Natural killer cell treated with Interleukin-12 subunit alpha and Interleukin-12 subunit beta and Interleukin-15 and Interleukin-18, amount 100 ng/mL, for 72 hours (primary cell): ENCODE measurements at places on chromosomes 7 and 10. TPM values are rescaled to one million over a fixed set of nuclear protein-coding genes. Genes with fewer than 3 reads are reported as not detected.

DNA sequence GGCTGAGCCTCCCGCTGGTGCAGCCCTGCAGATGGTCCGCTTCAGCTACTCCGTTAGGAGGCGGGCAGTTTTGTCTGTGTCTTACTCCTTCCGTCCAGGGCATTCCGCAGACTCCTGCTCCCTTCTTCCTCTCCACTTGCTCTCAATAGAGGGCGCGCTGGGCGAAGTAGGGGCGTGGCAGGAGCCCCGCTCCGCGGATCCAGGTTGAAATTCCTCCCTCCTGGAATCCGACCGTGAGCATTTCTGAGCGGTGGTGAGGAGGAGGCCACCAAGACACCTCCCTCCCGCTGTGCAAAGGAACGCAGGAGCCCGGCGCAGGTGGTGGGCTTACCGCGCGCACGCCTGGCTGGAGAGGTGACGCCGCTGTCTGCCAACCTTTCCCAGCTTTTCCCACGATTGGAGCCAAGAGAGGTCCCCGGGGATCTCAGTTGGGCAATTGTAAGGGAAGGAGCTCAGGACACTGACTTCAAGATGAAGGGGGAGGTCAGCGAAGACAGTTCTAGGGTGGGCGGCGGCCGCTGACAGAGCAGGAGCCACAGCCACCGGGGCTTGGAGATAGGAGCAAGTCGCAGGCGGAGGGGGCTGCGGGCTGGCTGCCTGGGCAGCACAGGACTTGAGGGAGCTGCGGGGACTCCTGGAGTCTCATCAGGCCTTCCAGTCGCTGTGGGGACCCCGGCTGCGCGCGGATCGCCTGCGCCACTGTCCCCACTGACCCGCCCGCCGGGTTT lies 1011.3 kb downstream of the XPNPEP1 start:
- DNase-seq = no peak

DNA sequence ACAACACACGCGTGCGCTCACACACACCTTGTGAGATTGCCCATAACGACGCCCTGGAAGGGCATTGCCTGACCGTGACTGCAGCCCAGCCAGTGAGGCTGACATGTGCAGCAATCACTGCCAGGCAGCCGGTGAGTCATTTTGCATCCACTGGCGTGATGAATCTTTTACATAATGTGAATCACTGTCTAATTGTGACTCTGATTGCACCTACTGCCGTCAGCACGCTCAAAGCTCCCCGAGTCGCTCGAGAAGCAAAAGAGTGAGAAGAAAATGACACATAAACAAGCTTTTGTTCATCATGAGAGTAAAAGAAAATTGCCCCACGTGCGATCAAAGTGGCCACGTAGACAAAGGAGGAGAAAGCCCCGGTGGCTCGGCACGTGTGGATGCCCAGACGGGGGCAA lies 117.4 kb upstream of the PFKP start:
- DNase-seq = no peak

- no peak for DNase-seq
Measured at GRCh38 chr7:147400221-147400689, 1190.3 kb upstream of the C7orf33 start.

DNA sequence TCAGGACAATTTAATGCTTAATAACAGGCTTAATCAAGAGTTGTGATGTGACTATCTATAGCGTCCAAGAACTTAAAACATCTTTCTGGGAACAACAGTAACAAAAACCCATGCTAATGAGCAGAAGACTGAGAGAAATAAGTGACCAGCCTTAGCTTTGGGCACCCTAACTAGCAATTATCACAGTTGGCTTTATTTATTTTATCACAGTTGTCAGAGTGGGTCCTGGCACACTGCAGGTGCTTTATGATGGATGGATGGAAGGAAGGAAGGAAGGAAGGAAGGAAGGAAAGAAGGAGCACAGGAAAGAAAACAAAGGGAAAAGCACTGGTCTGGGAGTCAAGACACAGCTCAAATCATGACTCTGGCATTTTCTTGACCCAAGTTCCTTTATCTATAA lies 181.1 kb downstream of the SKAP2 start:
- no peak for DNase-seq

DNA sequence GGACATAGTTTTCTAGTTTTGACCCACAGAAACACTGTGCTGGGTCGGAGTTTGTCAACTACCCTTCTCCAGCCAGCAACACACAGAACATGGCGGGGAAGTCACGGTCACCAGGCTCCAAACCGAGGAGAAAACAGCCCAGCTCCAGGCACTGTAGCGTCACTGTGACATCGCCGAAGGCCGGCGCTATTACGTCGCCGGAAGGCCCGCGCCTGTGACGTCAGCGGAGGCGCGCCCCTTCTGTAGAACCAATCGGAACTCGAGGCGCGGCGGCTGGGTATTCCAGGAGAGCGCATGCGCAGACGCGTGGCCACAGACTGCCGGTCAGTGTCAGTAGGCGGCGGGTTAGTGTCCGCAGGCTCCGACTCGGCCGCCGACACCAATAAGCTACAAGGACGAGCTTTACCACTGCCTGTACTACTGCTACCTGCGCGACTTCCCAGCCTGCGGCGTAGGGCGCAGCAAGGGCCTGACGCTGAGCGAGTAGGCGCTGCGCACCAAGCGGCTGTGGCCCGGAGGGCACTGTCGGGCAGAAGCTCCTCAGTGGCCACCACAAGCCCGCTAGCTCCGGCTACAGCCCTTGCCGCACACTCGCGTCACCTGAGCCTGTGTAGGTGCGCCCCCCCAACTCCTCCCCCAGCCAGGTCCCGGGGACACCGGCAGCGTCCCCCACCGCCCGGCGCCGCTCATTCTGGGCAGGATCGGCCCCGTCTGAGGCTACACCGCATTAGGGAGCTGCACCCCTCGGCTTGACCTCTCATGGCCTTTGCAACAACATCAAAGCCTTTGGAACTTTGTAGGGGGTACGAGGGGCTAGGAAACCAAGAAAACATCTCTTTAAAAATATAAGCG lies 35.1 kb upstream of the SRRM3 start:
- DNase-seq = peak; percentile 97

The ITIH5 gene
- total RNA-seq = not detected

DNA sequence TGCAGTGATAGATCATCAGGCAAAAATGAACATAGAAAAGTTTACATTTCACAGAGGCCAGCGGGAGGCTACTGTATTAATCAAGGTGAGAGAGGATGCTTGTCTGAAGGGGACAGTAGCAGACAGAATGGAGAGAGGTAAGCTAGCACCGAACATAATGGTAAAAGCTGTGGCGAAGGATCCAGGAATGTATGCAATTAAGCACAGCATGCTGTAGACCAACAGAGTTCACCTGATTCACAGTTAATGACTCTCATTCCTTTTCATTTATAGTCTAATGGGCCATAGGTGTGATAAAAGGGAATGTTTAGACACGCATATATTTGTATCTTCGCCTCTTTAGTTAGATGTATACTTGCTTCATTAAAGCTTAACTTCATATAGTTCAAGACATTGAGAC lies 150.9 kb upstream of the MBL2 start:
- no peak for DNase-seq

The GRID2IP gene
- total RNA-seq = not detected

DNA sequence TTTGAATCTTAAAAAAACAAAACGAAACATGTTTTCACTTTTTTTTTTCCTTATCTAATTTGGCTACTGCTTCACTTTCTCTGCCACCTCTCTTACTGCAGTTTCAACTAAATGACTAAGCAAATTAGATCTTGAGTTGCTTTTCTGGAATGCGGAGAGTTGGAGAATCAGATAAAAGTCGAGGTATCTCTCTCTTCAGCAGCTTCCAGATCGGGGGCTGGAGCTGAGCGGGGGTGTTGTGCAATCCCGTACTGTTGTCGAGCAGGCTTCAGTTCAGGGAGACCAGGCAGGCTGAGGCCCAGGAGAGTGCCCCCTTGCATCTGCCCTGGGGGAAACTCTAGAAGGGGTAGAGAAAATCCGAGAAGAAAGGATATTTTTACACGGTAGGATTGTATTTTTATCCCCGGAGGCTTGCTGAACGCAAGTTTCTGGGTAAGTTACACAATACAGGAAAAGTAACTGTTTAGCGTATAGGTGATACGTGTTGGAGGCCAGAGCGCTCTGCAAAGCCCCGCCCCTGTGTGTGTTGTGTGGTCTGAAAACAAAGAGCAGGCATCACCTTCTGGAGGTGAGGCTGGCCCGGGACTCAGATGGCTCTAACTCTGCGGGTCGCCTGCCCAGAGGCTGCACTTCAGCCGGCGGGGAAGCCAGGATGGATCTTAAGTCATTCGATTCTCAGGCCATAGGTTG lies 116.6 kb downstream of the KLF6 start:
- peak; percentile 69 for DNase-seq

DNA sequence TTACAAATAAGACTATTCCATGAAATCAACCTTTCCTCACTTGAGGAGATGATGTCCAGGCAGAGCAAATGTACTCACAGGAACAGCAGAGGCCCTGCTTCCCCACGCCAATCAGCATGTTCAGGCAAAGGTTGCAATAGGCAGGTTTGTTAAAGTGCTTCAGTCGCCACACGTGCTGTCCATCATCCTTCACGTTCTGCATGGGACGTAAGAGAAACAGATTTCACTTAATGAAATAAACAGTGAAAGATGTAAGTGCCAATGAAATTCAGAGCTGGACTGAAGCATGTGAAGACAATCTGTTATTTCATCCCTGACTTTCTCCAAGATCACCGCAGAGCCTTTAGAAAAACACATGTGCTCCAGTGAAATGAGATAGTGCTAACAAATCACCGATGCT lies 217.4 kb downstream of the DGKB start:
- no peak for DNase-seq

The GPR15LG gene
- total RNA-seq = not detected

GRCh38 chr7:20825555-20825954 lies 38.9 kb upstream of the SP8 start:
- no peak for DNase-seq

The HSPA12A gene
- 0.08 TPM for total RNA-seq

GRCh38 chr7:78317371-78317770 lies 518.8 kb downstream of the PHTF2 start:
- no peak for DNase-seq

DNA sequence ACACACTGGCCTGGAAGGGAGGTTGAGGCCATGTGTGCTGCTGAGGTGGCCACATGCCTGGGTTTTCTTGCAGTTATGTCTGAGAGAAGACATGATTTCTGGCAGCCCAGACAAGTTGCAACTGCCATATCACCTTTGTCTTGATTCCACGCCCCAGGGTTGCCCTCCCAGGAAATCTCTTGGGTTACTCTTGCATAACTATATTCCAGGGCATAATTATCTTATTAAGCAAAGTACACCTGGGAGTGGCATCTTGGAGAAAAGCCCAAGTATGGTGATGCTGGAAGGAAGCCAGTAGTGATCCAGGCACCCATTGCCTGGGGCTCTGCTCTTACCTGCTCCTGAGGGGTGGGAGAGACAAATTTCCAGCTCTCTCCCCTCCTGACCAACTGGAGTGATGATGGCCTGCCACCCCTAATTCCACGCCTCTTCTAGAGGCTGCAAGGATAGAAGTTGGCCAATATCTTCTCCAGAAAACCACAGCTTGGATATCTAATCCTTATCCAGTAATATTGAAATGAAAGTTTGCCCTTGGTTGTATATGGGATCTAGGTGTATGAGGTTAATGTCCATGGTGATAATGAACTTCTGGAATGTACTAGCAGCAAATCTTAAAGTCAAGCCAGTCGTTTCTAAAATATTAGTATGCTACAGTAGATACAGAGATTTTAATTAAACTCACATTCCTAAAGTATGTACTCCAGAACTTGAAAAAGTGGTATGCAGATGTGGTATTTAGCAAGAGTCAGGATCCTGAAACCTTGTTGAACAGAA lies 5.0 kb downstream of the AKR1B10 start:
- DNase-seq = no peak

- DNase-seq = no peak
Measured at GRCh38 chr7:50393076-50393475, 57.1 kb downstream of the FIGNL1 start.

The ITGB8 gene
- total RNA-seq = 1.3 TPM

GRCh38 chr10:3811291-3811870 lies 26.4 kb upstream of the KLF6 start:
- peak; percentile 80 for DNase-seq

- no peak for DNase-seq
Measured at GRCh38 chr10:77673515-77674140, 36.0 kb upstream of the KCNMA1 start.

The NRAP gene
- total RNA-seq = not detected

- no peak for DNase-seq
Measured at GRCh38 chr7:70533614-70534013, 598.3 kb upstream of the GALNT17 start.

DNA sequence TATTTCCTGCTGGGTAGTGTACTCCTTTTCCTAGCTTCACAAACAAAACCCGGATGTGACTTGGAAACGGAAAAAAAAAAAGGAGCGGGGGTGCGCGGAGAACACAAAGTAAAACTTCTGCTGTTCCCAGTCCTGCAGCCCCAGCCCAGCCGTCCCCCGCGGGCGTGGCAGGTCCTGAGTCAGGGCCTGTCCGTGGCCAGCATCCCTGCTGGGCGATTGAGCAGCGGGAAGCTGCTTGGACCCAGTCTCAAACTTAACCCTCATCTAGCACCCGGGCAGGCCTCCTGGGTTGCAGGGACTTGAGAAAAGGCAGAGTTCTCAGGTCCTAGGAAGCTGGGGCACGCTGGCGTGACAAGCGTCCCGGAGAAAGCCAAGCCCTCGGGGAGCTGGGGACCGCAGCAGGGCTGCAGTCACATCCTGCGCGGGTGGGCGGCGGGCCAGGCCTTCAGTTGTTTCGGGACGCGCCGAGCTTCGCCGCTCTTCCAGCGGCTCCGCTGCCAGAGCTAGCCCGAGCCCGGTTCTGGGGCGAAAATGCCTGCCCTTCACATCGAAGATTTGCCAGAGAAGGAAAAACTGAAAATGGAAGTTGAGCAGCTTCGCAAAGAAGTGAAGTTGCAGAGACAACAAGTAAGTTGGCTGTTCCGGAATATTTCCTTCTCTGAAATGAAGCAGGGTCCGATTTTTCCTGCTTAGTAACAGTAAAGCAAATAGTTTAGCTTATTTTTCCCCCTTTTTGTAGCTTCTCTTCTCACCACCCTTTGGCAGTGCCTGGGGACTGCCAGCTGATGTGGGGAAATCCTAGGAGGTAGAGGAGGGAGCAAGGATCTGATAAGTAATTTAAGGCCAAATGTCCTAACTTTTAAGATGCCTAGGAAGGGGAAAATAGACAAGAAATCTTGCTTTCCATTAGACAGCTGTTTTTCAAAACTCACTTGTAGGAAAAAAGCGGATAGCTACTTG lies at the start of gene GNG11:
Gene GNG11 (plus strand): TSS at position 129 of the 960 bp plus-strand sequence. CDS start 403 bp downstream, at position 532.
- DNase-seq = peak; percentile 61
